Heart left ventricle (tissue), 16 donors: ENCODE measurements at places on chromosomes 6 and 20. TPM values are rescaled to one million over a fixed set of nuclear protein-coding genes. Genes with fewer than 3 reads are reported as not detected.
A peak's percentile ranks its signal among the peaks of the same experiment; 100 is the strongest.

DNA sequence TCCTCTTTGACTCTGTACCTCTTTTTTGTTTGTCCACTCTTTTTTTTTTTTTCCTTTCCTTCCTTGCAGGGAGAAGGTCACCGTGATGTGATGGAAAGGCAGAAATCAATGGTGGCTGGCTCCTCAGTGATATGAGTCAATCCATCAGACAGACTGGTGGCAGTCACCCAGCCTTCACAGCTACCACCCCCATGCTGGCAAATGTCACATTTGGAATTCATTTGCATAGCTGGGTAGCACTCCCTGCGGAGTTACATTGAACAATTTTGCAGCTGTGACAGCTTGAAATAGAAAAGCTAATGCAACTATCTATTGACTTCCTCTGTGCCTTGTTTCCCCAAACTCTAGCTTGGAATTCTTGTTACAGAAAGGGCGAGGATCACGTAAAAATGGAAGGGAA is 668.4 kb downstream of the C6orf118 start:
- H3K4me1 ChIP-seq, result no peaks in the 10 kb centered on the region
- no peaks in the 10 kb centered on the region for H3K27me3 ChIP-seq
- no peak overlapping the region for H3K27ac ChIP-seq
- DNase-seq, result no peak
- H3K4me3 ChIP-seq, result no peak overlapping the region
- no peaks in the 10 kb centered on the region for H3K36me3 ChIP-seq

DNA sequence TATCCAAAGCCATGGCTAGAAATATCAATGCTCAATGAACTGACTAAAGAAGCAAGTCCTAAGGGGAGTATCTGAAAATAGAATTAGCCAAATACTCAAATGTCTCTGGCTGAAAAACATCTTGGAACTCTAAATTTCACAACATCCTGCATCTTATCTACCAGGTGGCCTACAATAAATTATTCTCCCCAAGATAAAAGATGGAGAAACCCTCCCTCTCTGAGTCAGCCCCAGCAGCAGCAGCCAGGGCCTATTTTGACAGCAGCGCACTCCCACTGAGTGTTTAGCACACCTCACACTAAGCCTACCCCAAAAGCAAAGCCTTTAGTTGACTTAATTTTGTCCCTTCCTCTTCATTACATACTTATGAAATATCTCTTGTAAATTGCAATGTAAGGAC is 5.9 kb downstream of the CALHM6 start:
- no peak overlapping the region for H3K4me3 ChIP-seq
- H3K27me3 ChIP-seq, result no peaks in the 10 kb centered on the region
- H3K36me3 ChIP-seq, result no peaks in the 10 kb centered on the region
- H3K4me1 ChIP-seq, result peaks cover 7% of the 10 kb centered on the region
- no peak for DNase-seq

DNA sequence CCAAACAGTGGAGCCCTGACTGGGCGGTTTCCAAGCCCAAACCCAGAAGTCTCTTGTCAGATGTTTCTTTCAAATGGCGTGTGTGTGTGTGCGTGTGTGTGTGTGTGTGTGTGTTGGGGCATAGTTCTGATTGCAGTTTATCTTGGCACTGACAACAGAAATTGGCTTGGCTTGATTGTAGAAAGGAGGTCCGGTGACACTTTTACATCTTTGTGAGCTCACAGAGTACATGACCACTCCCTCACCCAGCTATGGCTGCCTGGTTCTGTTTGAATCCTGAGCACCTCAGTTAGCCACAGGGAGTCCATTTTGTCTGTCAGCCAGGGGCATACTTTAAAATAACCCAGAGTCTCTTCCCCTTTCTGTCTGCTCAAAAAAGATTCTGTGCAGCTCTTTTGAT is 276.3 kb downstream of the CD83 start:
- no peaks in the 10 kb centered on the region for H3K4me1 ChIP-seq
- DNase-seq, result no peak

PDE7B gene
- total RNA-seq, result 29.1 TPM

ULBP3 gene
- total RNA-seq, result 1.3 TPM

DNA sequence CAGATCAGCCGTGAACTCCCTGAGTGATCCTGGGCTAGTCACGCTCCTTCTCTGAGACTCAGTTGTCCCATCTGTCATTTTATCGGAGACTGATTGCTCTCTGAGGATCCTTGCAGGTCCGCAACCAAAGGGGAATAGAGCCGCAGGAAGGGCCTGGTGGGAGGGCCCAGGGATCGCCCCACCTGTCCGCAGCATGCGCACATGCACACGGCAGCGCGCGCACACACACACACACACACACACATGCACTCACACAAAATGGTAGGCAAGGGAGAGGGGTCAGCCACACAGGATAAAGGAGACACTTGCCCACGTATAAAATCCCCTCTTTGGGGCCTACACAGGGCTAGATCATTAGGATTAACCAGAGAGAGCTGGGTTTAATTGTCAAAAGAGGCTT is 95.6 kb upstream of the FOXP4 start:
- peak; percentile 33 for DNase-seq
- H3K4me1 ChIP-seq, result peaks cover 33% of the 10 kb centered on the region
- peaks cover 5% of the 10 kb centered on the region for H3K27me3 ChIP-seq
- peak overlapping the region; percentile 88 for H3K27ac ChIP-seq
- H3K36me3 ChIP-seq, result no peaks in the 10 kb centered on the region
- H3K4me3 ChIP-seq, result no peak overlapping the region
